Foreskin keratinocyte (primary cell): ENCODE measurements at places on chromosomes 16 and 17. TPM values are rescaled to one million over a fixed set of nuclear protein-coding genes. Genes with fewer than 3 reads are reported as not detected.

DNA sequence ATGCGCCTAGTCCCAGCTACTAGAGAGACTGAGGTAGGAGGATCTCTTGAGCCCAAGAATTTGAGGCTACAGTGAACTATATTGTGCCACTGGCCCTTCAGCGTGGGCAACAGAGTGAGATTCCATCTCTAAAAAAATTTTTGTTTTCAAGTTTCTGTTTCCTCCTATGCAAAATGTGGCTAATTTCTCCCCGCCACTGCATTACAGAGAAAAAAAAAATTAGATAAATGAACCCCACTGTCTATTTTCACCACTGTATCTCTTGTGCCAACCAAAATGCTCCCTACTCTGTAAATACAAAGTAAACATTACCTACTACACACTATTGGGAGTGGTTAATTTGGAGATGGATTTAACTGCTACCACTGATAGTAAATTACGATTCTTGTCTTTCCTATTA is 2.0 kb downstream of the MARF1 start:
- no peak for DNase-seq

DNA sequence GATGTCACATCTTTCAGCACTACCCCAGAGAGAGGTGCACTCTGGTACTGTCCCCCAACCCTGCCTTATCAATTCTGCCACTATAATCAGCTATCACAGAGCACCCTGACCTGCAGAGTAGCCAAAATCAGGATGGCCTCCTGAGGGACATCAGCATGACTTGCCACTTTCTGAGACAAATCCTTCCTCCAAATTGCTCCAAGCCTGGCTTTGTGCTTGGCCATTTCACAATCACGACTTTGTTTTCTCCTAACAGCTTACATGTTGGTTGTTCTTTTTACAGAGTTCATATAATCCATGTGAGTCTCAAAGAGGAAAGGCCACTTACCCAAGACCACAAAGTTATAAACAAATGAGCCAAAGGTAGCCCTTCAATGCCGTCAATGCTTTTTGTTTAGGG is 449.0 kb upstream of the CDH5 start:
- no peak for DNase-seq

DNA sequence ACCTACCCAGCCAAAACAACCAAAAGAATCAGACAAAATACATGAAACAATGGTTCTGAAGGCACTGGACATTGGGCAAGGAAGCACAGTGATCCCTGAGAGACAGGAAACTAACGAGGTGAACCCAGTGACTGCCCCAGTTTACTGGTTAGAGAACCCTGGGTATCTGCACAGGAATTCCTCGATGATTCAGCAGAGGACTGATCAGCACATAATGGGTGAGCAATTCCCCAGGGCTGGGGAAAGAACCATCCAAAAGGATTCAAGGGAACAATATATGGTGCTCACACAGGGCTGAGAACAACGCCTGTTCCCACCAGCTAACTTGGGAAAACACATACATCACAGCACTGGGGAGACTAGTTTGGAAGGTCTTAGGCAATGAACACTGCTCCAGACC is 167.2 kb downstream of the PARN start:
- no peak for DNase-seq

DNA sequence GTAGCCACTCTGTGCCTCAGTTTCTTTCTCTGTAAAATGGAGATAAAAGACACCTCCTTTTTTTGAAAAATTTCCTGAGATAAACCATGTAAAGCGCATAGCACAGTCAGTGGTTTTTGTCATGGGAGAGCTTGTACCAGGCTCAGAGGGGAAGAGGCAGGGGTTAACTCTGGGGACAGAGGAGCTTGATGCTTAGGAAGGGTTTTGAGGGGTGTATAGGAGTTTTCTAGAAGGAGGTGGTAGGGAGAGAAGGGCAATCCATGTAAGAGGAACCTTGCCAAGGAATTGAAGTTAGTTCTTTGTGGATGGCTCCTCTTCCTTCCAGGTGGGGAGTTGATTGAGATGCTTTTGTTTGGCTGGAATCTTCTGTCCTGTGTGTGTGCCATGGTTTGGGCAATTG is 131.9 kb upstream of the GSE1 start:
- no peak for DNase-seq

DNA sequence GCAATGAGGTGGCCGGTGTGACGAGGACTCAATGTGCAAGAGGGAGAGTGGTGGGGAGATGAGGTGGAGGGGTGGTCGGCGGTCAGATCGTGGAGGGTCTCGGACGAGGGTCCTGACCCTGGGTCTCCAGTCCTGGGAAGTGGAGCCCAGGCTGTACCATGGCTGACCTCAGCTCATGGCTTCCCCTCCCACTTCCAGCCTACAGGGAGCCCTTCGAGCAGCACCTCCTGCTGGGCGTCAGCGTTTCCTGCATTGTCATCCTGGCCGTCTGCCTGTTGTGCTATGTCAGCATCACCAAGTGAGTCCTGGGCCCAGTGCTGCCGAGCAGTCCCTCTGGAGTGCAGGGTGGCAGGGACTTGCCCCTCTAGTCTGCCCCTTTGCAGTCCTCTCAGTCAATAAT is 41.8 kb downstream of the IL4R start:
- DNase-seq: no peak

DNA sequence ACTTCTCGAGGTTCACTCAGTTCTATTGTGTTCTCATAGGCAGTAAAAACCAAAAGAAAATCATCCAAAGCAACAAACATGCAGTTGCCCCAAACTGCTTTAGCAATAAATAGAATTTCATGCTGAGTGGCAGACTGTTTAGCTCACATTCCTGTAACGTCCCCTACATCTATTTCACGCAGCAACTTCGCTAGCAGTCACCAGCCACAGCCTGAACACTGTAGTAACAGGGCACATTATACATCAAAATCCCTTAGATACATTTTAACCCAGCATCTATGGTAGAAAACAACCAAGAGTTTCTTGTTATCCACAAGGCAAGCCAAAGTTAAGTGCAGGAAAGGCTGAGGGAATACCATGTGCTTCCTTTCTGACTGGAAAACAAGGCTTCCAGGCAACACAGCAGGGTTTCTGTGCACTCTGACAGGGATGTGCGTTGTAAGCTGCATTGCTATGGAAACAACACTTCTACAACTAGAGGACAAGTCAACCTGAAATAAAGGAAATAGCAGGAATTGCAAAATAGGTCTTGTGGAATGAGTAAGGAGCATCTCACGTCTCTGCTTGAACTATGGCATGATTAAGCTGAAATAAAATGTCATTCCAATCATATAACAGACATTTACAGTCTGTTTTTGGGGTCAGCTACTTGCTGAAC is 55.4 kb downstream of the CFDP1 start:
- DNase-seq: peak; percentile 97

- DNase-seq: peak; percentile 47
Measured at GRCh38 chr17:73705594-73705993, 61.3 kb upstream of the SDK2 start.

DNA sequence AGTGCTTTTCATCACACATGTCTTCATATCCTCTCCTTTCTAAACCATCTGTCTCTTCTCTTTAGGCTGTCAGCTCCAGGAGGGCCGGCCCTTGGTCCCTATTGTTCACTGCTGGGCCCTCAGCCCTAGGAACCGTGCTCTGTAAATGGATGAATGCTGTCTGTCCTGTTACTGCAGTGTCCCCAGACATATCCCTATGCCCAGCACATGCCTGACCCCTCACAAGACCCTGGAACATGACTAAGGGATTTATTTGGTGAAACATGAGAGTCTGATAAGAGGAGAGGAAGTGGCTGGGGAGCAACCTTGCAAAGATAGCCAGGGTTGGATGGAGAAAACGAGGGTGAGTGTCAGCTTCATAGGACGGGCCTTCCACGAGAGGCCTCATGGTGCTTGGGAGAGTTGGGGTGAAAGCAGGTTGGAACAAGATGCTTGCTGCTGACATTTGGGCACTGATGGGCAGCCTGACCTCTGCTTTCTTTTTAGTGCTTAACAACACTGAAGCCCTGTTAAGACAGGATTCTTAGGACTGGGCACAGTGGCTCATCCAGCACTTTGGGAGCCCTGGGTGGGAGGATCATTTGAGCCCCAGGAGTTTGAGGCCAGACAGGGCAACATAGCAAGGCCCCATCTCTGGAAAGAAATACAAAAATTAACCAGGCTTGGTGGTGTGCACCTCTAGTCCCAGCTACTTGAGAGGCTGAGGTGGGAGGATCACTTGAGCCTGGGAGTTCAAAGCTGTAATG is 39.0 kb downstream of the ABCC1 start:
- no peak for DNase-seq

DNA sequence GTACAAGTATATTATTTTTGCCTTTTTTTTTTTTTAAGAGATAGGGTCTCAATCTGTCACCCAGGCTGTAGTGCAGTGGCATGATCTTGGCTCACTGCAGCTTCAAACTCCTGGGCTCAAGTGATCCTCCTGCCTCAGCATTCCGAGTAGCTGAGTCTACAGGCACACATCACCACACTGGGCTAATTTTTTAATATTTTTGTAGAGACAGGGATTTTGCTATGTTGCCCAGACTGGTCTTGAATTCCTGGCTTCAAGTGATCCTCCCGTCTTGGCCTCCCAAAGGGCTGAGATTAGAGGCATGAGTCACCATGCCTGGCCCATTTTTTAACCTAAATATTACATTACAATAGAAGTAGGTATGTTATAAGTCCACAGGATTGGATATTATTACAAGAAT is 3.2 kb downstream of the TERB1 start:
- DNase-seq: peak; percentile 59

The COQ9 gene
- 40.1 and 42.0 TPM in 2 replicates for total RNA-seq

The MGAT5B gene
- 0.49 and 0.65 TPM in 2 replicates for total RNA-seq

The MRPL38 gene
- total RNA-seq: 78.1 and 82.0 TPM in 2 replicates

The STX1B gene
- total RNA-seq: 0.39 and 0.61 TPM in 2 replicates

The KRTAP2-4 gene
- total RNA-seq: not detected in 2 replicates

The HCRT gene
- not detected in 2 replicates for total RNA-seq

The SPN gene
- total RNA-seq: not detected in 2 replicates

The MEOX1 gene
- total RNA-seq: 0.17 and 0.18 TPM in 2 replicates

The CCL3 gene
- not detected in 2 replicates for total RNA-seq

The HES7 gene
- 1.0 and 1.1 TPM in 2 replicates for total RNA-seq
